ENCODE measurements at places on chromosomes 16 and 17.

GRCh38 chr17:31724026-31724425, 135.0 kb downstream of the COPRS start:
- DNase-seq: no peak

DNA sequence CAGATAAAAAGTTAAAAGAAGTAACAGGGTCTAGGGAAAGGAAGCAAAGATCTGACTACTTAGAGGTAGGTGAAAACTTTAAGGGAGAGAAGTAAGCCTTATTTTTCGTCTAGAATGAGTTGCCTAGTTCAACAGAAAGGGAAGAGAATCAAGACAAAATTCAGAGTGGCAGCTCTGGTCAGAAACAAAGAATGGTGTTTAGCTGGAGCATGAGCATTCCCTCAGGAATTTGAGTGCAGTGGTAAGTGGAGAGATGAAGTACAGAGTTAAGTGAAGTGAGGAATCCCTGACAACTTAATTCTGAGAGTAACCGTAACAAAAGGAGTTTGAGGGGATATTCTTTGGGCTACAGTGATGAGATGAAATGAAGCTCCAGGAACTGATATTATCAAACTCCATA, 11.5 kb downstream of the SMG6 start:
- no peak for DNase-seq

DNA sequence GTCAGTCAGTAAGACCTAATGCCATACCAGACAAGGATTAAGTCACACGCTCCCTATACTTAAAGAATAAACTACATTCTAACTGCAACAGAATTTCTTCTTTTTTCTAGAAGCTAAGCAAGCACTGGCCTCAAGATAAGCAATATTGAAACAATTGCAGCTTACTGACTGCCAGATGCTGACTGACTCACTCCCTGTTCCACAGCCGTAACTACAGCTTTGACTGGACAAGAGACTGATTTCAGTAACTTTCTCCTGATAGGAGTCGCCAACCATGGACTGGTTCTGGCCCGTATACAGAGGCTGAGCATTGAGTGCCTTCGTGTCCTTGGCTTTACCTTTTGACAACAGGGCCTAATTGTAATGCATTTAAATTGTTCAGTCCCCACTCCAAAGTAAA, 67.9 kb downstream of the TRIM37 start:
- DNase-seq: no peak

GRCh38 chr16:50699326-50700159, 6.1 kb downstream of the NOD2 start:
- no peak for DNase-seq

- no peak for DNase-seq
These were observed 93.7 kb downstream of the TANGO6 start for GRCh38 chr16:68936736-68937631.

GRCh38 chr16:80931801-80932707, 74.6 kb downstream of the CMC2 start:
- peak; percentile 67 for DNase-seq

GRCh38 chr17:72997559-72997958, 94.9 kb downstream of the SLC39A11 start:
- DNase-seq: no peak

DNA sequence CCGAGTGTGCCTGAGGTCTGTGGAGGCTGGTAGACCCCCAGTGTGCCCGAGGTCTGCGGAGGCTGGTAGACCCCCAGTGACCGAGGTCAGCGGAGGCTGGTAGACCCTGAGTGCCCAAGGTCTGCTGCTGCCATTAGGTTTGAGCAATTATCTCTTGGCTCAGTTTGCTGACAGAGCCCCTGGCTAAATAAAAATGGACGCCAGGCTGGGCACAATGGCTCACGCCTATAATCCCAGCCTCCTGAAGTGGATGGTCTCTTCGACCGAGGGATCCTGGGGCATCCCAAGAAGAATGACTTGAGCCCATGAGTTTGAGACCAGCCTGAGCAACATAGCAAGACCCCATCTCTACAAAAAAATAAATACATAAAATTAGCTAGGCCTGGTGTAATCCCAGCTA, 98.7 kb upstream of the ZNF469 start:
- no peak for DNase-seq

DNA sequence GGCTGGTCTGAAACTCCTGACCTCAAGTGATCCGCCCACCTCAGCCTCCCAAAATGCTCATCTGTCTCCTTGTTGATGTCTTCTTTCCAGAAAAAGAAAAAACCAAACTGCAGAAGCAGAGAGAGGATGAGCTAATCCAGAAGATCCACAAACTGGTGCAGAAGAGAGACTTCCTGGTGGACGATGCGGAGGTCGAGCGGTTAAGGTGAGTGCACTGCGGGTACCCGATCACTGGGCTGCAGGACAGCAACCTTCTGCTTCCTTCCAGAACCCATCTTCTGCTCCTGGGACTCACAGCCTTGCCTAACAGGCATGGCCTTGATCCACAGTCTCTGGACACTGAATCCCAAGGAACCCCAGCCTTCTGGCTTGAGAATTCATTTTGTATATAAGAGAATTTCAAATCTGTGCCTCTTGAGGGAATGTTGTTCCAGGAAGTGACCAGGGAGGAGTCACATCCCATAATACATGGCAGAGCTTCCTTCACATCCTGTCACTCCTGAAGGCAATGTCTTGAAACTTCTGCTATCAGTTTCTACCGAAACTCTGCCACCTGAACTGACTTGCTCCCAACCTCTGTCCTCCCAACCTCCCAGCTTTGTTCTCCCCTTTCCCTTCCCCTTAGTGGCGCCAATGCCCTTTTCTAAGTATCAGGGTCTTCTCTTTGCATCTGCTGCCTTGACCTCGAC, 61.7 kb downstream of the MARF1 start:
- no peak for DNase-seq

DNA sequence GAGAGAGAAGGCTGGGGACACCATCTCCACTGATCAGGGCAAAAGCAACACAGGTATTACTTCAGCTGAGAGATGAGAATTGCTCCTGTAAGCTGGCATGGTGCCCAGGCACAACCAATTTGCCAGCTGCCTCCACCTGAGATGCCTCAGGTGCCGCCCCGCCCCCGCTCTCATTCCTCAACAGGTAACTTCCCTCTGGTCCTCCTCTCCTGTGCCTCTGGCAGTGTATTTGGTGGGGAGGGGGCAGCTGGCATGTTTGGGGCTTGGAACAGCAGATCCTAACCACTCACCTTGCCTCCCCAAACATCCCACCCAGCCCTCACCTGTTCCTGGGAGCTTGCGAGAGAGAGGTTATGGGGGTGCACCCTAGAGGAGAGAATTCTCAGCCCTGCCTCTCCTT, 2.9 kb upstream of the SRCIN1 start:
- DNase-seq: no peak

GRCh38 chr16:51666074-51666473, 515.0 kb upstream of the SALL1 start:
- DNase-seq: no peak

- no peak for DNase-seq
These were observed 10.0 kb downstream of the HS3ST6 start for GRCh38 chr16:1908184-1908583.

- DNase-seq: no peak
These were observed 11.7 kb downstream of the SLC7A6OS start for GRCh38 chr16:68298907-68299561.

DNA sequence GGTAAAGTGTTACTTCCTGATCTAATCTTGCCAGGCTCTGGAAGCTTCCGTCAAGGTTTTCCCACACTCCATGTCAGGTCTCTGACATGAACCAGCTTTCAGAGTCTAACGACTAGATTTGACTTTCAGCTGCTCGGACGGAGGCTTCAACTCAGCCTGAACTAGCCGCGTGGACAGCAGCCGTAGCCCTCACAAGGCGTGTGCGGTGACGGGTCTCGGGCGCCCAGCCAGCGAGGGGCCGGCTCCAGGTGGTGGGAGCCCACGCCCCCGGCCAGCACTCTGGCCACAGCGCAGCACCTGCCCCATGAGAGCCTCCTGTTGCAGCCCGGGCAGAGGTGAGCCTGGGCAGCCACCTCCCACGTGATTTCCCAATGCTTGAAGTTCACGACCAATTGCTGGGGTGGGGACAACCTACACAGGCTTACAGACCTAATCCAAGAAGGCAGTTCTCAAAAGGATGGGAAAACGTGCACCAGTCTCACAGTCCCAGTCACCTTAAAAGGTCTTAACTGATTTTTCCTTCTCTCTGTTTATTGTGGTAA, 45.5 kb downstream of the TBC1D16 start:
- no peak for DNase-seq

GRCh38 chr17:50601823-50602375, 32.8 kb upstream of the ABCC3 start:
- no peak for DNase-seq

DNA sequence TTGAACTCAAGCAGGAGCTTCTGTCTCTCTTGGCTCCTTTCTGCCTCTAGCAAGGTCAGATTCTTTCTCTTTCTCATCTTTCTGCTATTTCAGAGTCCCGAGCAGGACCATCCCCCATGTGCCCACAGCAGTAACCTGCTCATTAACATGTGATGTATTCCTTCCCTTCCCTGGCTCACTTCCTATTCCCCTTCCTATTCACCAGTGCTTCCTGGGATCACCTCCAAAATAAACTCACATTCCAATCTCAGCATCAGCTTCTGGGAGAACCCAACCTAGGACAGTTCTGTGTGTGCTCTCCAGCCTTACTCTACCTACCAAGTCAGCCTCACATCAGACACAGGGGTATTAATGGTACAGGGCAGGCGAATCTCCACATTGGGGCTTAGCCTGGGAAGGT, 546.4 kb upstream of the SALL1 start:
- no peak for DNase-seq

DNA sequence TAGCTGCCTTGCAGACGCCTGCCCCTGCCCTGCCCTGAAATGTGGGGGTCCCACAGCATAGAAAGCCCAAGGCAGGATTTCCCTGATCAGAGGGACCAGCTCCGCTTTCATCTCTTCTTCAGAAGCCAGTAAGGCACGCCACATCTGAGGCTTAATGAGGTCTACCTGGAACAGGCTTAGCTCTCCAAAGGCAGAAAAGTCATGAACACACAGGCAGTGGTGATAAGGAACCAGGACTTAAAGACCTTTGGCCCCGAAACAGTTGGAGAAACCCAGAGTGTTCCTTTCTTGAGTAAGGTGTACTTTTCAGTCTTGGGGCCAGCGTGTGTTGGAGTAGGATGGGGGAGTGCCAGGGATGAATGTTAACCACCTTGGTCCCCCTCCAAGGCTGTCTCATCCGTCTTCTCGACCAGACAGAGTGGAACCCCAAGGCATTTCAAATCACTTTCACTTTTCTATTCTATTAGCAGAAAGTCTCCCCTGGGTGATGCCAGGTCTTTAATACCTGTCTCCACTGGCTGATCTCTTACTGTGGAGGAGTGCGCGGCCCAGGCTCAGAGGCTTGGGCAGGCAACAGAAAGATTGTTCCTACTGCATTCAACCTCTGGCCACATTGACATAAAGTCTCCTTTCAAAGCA, 43.9 kb downstream of the TMEM186 start:
- DNase-seq: no peak

GRCh38 chr16:12062343-12063003, 85.9 kb downstream of the SNX29 start:
- no peak for DNase-seq

- DNase-seq: no peak
These were observed 36.0 kb downstream of the CHD9 start for GRCh38 chr16:53090591-53091411.

DNA sequence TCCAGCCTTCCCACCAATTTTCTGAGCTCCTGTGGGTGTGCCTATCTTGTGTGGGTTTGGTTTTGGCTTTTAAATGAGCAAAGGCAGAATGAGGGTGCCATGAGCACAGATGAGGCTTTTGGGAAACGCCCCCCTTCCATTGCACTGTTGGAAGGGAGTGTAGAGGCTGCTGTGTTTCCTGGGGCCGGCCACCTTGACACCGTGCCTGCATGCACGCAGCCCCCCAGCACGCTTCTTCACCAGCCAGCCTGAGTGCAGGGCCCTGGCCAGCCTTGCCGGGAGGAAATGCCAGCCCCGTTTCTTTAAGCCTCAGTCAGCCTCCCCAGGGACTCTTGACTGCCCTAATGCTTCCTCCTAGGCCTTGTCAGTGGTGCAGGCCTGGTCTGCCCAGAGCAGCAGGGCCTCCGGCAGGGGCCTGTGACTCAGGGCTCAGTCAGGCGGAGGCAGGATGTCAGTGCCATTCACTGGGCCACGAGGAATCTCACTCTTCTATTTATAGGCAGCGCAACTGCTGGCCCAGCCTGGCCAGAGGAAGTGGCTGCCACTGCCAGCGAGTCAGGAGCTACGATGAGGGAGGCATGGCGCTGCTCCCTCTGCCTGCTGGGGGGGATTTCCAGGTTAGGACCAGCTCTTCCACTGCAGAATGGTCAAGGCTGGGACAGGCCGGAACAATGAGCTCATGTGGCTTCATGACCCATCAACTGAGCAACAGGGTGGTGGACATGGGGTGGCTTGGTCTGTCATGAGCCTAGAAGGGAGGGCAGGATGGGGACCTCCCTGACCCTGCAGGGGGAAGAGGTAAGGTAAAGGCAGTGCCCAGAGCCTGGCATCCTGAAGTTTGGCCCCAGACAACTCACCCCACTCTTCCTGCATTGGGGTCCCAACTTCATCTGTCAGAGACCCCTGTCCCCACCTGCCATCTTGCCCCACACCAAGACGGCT, 205.2 kb downstream of the RAB11FIP4 start:
- no peak for DNase-seq

- no peak for DNase-seq
These were observed 1.4 kb upstream of the CEMP1 start for GRCh38 chr16:2532494-2533141.

DNA sequence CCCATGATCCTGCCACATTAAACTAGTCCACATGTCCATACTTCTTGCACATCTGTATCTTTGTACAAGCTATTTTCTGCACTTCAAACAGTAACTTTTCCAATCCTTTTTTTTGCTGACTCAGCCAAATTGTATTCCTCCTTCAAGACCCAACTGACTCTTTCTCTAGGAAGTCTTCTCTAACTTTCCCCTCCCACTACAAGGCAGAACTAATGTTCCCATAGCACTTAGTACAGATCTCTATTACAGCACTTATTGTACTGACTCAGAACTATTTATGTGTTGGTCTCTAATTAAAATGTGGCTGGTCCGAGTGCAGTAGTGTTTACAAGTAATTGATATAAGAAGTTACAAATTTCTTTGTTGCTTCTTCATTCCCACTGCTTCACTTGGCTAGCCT, 8.2 kb downstream of the FAM222B start:
- no peak for DNase-seq

- no peak for DNase-seq
These were observed 46.8 kb downstream of the PLXDC1 start for GRCh38 chr17:39104657-39105056.

- no peak for DNase-seq
These were observed 20.1 kb downstream of the MPRIP start for GRCh38 chr17:17062356-17062755.

- no peak for DNase-seq
These were observed 34.7 kb downstream of the GINS3 start for GRCh38 chr16:58426966-58427365.

DNA sequence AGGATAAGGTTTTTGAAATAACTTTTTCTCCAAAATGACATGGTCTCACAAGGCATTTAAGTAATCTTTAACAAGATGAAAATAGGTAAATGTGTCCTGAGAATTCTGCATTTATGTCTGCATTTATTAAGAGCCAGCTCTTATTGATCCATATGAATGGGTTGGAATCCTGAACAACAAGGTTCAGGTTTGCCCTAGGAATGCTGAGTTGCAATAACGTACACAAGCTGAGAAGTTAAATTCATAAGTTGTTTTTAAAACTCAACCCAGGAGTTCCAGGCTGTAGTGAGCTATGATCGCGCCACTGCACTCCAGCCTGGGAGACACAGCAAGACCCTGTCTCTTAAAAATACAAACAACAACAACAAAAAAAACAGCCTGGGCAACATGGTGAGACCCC, 28.1 kb downstream of the GLG1 start:
- no peak for DNase-seq

GRCh38 chr16:57637965-57638364, 9.5 kb downstream of the ADGRG1 start:
- no peak for DNase-seq

All from nephron progenitor cell (in vitro differentiated cells).